ENCODE measurements at places on chromosomes 3 and 15.

DNA sequence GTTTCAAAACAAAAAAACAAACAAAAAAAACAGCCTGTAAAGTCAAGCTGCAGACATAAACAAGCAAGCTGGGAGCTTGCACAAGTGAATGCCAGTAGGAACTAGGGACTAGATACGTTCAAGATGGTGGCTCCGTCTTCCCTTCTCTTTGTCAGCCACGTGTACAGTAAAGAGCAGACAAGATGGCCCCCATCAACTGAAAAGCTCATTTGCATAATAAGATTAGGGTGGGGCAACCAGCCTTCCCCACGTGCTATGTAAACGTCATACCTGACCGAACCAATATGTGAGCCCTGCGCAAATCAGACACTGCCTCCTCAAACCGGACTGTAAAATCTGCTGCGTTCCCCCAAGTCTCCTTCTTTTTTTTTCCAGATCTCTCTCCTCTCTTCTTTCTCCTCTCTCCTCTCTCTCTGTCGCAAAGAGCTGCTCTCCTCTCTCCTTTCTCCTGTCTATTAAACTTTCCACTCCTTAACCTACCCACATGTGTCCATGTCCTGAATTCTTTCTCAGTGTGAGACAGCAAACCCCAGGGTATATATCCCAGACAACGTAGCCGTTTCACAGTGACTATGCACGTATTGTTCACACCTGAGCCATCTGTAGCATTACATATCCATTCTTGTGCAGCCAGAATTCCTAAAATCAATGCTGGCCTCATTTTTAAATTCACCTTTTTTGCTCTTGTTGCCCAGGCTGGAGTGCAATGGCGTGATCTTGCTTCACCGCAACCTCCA is 31.2 kb upstream of the FXR1 start:
- DNase-seq = no peak

DNA sequence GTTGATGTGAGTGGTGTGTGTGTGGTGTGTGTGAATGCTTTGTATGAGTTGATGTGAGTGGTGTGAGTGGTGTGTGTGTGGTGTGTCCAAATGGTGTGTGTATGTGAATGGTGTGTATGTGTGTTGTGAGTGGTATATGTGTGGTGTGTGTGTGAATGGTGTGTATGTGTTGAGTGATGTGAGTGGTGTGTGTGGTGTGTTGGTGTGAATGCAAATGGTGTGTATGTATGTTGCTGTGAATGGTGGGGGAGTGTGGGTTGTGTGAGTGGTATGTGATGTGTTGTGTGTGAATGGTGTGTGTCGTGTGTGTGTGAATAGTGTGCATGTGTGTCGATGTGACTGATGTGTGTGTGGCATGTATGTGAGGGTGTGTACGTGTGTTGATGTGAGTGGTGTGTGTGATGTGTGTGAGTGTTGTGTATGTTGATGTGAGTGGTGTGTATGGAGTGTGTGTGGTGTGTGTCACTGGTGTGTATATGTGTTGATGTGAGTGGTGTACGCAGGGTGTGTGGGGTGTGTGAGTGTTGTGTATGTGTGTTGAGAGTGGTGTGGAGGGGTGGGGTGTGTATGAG is 40.6 kb downstream of the ARNT2 start:
- no peak for DNase-seq

DNA sequence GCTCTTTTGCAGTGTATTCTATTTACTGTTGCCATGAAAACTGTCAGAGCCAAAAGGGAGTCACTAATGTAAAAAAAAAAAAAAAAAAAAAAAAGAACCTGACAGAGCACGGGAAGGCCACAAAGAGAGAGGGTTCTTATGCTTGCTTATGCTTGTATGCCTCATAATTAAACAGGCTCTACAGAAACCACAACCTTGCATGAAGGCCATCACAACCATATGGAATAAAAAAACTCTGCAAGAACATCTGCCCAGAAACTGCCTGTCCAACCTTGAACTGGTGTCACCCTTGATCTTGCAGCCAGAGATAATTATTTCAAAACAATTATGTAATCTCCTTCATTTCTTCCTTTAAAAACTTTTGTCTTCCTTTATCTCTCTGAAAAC is 50.1 kb downstream of the CFAP20DC start:
- DNase-seq = no peak

- peak; percentile 65 for DNase-seq
Observed at GRCh38 chr3:45553469-45553974, 41.0 kb upstream of the LIMD1 start.

DNA sequence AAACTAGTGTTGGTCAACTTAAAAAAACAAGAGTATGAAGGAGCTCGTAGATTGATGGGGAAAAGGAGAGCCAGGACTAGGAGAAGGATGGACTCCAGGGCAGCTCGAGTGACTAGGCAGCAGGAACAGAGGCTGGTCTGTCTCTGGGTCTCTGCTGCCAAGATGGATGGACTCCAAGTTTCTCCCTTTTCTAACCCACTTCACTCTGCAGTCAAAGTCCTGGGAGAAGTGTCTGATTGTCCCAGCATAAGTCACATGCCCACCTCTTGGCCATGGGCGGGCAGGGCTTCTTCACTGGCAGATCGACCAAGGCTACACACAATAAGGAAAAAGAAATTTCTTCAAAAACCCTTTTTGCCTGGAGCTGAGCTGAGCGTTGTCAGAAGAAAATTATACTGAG is 9.2 kb upstream of the EPB42 start:
- no peak for DNase-seq

DNA sequence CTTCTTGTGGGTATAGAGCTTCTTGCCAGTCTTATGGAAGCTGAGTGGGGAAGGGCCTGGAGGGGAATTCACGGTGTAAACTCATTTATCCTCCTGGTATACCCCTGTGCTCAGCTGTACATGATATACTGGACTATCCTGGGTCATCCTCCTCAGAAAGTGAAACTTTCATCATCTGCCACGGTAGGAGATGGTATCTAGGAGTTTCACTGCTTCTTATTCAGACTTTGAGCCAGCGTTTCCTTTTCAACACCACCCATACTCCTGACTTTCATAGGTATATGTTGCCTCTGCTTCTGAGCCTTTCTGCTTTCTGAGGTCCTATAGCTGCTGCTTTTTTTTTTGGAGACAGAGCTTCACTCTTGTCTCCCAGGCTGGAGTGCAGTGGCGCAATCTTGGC is 15.6 kb downstream of the SENP5 start:
- no peak for DNase-seq

DNA sequence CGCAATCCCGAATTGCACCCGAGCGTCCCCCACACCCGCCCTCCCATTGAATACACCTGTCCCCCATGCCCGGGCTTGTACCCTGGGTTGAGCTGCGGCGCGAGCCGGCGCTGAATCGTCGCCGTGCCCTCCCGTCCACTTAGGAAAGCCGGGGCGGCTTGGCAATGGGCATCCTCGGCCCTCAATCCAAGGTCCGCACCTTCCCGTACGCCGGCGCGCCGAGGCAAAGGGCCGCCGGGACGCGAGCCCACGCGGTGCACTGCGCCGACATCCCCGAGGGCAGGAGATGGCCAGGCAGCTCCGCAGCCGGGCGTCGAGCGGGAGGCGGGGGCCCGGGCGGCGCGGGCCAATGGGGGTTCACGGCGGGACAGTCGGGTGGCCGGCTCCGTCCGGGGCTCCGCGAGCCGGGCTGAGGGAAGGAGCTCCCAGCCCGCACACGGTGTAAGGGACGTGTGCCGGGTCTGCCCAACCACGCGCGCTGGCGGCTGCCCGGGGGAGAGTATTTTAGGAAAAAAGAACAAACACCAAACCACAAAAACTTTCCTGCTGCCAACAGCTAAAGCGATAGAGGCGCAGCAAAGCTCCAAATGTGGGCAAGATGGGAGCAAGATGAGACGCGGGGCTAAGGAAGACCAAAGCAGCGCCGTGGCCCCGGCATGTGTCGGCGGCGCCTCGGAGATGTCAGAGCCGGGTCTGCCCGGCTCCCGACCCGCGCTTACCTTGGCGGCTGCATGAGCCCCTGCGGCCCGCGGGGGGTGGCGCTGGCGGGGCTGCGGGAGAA is 621 bp downstream of the RGMA start:
- DNase-seq = peak; percentile 5

DNA sequence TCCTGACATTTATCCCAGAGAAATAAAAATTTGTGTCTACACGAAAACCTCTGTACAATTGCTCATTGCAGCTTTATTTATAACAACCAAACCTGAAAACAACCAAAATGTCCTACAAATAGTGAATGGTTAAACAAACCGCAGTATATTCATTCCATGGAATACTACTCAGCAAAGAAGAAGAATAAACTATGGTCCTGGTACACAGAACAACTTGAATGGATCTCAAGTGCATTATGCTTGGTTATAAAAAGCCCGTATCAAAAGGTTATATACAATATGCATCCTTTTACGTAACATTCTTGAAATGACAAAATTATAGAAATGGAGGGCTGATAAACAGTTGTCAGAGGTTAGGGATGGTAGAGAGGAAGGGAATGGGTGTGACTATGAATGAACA is 3.7 kb downstream of the SEC22C start:
- DNase-seq = no peak

DNA sequence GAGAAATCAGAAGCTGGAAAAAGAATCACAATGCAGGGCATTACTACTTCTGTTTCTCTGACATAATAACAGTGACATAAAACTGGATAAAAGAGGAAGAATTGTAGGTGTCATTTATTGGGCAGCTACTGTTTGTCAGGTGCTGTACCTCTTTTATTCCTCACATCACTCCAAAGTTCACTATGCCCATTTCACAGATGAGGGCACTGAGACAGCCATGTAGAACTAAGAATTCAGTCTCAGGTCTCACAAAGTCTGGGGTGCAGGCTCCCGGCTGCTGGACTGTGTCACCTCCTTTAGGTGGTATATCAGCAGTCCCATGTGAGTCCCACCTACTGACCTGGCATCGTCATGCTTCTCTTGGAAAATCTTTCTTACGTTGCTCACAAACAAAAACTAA is 20.8 kb downstream of the TMEM212 start:
- DNase-seq = no peak

- DNase-seq = peak; percentile 75
Observed at GRCh38 chr3:196774191-196774820, 34.6 kb downstream of the PAK2 start.

GRCh38 chr15:40747685-40748631 is 7.1 kb downstream of the RMDN3 start:
- DNase-seq = no peak

DNA sequence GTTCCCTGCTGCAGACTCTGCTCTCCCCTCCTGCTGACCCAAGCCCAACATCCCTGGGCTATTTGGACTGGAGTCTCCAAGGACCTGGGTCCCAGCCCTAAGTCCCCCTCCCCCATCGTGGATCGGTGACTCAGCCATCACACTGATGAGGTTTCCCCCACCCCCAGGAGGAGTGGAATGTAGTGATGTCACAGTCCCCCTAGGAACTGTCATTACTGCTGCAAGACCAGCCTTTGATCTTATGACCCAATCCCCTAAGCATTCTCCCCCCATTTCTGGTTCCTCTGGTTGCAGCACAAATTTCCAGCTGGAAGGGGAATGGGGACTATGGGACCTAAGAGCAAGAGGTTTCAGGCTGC is 63.4 kb upstream of the CSPG4 start:
- peak; percentile 77 for DNase-seq

GRCh38 chr15:99764522-99764921 is 31.3 kb upstream of the LYSMD4 start:
- no peak for DNase-seq

- no peak for DNase-seq
Observed at GRCh38 chr15:45112143-45112590, 1.8 kb downstream of the DUOX2 start.

DNA sequence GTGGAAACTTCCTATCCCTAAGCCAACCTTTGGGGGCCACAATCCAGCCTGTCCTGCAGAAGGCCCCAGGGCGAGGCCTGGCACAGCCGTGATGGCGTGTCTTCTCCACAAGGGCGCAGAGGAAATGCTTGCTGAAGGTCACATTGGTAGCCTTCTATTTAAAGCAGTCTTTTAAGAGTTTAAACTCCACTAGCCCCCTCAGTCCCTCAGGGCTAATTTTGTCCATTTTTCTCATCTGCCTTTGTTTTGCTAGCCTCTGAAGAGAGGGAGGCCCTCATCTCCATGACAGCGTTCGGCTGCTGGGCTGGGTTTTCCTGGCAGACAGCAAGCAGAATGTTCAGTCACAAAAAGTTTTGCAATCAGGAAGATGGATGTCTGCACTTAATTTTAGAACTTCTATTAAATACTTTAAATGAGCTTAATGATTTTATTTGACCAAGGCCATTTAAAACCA is 40.8 kb downstream of the RARB start:
- peak; percentile 97 for DNase-seq

DNA sequence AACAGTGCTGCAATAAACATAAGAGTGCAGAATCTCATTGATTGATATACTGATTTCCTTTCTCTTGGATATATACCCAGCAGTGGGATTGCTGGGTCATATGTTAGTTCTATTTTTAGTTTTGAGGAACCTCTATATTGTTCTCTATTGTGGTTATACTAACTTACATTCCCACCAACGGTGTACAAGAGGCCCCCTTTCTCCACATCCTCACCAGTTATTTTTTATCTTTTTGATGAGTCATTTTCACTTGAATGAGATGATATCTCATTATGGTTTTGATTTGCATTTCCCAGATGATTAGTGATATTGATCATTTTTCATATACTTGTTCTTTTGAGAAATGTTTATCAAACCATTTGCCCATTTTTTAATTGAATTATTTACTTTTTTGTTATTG is 12.4 kb upstream of the IREB2 start:
- DNase-seq = no peak

DNA sequence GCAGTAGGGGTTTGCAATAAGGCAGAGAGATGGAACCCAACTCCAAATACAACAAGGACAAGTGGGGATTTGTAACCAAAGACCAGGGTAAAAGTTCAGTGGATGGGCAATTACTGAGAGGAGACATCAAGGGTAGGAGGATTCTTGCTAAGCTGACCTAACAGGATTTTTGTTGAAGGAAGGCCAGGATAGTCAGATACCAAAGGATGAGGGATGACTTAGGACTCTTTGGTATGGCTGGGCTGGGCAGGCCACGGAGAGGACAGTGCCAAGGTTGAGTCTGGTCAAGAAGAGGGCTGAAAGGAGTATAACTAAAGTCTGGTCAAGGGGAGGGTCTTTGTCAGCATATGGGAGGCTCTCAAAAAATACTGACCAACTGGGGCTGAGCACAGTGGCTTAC is 85.3 kb upstream of the UBE2E2 start:
- DNase-seq = peak; percentile 30

DNA sequence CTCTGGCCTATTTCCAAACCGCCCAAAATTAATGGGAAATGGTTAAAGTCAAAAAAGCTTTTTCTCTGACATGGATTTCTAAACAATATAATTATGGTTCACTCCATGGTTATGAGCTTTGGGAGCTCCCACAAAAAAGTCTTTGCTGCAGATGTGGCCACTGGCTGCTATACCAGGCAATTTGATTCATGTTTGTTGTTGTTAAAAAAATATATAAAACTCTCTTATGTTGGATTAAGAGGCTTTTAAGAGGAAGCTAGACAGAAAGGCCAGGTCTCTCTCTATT is 258.6 kb downstream of the TIGIT start:
- peak; percentile 63 for DNase-seq

DNA sequence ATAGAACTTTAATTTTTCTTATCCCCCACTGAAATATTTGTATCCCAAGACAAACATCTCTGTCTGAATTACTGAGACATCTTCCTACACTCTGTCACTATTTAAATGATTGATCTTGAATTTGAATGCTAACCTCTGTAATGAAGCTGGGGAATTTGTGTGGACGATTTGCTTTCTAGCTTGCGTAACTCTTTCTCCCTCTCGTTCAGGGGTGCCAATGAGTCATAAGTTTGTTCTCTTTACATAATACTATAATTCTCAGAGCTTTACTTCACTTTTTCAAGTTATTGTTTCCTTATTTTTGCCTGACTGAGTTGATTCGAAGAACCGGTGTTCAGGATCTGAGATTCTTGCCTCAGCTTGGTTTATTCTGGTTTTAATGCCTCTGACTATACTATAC is 783.3 kb upstream of the CADM2 start:
- DNase-seq = no peak

- no peak for DNase-seq
Observed at GRCh38 chr15:77018796-77019505, 24.0 kb downstream of the PSTPIP1 start.
